ENCODE measurements at places on chromosomes 4 and X.

DNA sequence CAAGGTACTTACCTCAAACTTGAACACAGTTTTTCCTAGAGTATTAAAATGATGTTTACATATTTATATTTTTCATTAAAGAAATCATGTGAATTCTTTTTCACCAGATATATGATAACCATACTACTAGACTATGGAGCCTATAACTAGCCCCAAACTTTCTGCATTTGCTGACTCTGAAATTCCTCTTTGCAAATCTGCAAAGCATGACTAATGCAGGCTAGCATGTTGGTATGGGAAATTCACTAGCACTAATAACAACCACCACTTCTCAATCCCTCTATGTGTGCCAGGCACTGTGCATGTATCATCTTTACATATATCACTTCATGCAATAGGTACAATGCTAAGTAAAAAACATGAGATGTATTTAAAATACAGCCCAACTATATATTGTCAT, 51.1 kb downstream of the SLC10A7 start:
- DNase-seq = no peak

DNA sequence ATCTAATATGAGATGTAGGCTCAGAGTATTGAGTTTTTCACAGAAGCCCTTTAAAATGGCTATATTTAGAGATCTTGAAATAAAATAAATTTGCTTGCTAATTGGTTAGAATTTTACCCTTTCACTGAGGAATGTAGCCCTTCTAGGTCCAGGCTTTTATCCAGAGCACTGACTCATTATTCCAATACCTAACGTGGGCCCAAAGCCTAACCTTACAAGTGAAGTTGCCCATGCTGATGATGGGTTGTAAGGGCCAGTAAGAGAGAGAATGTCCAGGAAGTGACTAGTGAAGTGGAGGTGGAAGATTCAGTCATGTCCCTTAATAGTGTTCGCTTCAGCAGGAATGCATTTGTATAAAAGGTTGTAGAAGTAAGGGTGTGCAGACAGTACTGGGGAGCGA, 155.9 kb downstream of the STIM2 start:
- DNase-seq = no peak

- no peak for DNase-seq
Measured at GRCh38 chr4:182263562-182263961, 20.4 kb downstream of the TENM3 start.

GRCh38 chr4:24892278-24892677, 20.6 kb downstream of the CCDC149 start:
- DNase-seq = no peak

GRCh38 chr4:38367642-38368174, 296.3 kb upstream of the KLF3 start:
- DNase-seq = no peak

DNA sequence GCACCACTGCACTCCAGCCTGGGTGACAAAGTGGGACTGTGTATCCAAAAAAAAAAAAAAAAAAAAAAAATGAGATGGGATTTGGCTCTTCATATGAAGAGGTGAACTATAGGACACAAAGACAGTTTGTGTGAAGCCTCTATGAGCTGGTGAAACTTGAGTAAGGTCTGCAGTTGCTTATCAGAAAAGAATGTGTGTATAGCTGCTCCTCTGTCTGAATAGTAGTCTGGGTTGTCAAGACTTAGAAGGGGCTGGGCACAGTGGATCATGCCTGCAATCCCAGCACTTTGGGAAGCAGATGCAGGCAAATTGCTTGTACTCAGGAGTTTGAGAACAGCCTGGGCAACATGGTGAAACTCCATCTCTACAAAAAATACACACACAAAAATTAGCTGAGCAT, 82.8 kb downstream of the ARSF start:
- no peak for DNase-seq

DNA sequence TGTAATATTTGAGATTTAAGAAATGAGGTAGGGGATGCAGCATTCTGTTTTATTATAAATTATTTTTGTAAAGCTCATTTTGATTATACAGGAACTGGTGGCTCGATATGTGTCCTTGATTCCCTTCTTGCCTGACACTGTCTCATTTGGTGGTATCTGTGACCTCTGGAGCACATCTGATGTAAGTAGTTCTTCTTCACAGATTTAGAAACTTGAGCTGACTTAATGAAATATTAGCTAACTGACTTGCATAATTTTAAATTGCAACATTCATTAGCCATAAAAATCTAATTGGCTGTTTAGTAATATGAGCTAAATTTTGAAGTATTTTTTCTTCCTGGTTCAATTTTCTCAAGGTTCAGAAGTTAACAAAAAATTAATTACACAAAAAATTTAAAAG, 69.1 kb downstream of the FBXL5 start:
- no peak for DNase-seq

- DNase-seq = no peak
Measured at GRCh38 chr4:17134565-17134964, 236.1 kb upstream of the LDB2 start.

DNA sequence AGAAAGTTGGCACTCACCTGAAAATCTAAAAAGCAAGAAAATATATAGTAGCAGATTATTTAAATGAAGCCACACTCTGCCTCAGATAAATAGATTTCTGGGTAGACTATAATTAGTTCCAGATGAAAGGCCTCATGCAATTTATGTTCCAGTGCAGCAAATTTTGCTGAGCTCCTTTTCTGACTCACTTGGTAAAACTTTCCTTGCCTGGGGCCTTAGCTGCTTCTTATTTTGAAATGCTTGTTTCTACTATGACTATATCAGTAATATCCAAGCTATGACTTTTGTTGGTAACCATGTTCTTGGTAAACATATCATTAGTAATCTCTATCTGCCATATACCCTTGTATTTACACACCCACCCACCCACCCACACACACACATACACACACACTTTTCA, 961.8 kb downstream of the SH3BGRL start:
- no peak for DNase-seq

DNA sequence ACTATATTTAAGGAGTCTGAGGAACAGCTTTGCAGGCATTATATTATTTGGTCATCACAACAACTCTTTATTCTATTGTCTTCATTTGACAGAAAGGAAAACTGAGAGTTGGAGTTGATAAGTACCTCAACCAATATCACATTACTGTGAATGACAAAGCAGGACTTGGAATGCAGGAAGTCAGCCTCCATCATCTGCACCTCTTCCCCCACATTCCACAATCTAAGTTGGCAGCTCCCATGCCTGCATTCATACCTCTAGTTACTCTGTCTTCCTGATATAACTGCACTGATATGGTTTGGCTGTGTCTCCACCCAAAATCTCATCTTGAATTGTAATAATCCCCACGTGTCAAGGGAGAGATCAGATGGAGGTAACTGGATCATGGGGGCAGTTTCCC, 356.7 kb downstream of the GALNTL6 start:
- no peak for DNase-seq

DNA sequence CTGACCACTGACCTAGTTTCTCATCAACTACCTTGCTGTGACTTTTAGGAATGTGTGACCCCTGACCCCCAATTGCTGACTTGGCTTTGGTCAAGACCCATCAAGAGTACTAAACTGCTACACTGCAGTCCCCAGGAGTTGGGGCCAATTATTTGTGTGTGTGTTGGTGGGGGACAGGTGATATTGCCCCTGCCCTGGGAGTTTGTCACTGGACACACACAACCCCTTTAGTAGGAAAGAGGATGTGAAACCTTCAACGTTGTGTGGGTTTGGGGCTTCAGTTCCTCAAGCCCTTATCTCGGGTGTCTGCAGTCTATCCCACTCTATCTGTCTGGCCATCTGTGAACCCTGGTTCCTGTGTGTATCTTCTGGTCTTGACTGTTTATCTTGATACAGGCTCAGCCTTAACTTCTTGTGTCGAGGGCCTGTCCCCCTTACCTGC, 6.5 kb downstream of the SASH3 start:
- no peak for DNase-seq

GRCh38 chr4:143417679-143418403, 81.2 kb downstream of the GAB1 start:
- no peak for DNase-seq

DNA sequence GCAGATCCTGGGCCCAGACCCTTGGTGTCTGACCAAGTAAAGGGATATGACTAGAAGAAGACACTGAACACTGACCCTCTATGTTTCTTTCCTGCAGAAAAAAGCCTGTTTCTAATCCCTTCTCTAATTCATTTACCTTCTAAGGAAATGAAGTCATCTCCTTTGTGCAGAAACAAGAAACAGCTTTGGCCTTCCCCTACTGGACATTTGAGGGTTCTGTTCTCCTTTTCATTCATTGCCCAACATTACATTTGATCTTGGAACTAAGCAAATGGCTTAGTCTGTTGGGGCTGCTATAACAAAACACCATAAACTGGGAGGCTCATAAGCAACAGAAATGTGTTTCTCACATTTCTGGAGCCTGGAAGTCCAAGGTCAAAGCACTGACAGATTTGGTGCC, 20.0 kb downstream of the HCCS start:
- DNase-seq = no peak

GRCh38 chr4:5448221-5448620, 260.1 kb downstream of the EVC2 start:
- no peak for DNase-seq

GRCh38 chr4:165874791-165875371, 1.8 kb downstream of the TLL1 start:
- DNase-seq = no peak

DNA sequence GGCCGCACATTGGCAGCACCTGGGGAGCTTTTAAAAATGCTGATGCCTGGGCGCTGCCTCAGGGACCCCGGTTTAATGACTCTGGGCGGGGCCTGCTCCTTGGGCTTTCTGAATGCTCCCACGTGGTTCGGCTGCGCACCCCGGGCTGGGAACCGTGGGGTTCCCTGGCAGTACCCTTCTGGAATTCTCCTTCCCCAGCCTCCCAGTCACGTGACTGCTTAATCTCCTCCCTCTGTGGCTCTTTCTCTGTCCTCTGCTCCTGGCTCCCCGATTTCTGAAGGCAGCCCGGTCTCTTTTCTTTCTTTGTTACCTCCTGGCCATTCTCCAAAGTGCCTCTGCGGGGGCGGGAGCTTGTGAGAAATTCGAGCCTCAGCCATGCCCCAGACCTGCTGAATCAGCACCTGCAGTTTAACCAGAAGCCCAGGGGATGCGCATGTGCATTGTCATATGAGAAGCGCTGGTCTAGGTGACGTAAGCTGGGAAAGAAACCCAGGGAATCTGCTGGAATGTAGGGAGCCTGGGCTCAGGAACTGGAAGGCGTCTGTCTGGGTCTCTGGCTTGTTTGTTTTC, 16.6 kb downstream of the CLCN4 start:
- DNase-seq = no peak

GRCh38 chr4:98929341-98930267, 671 bp upstream of the EIF4E start:
- peak; percentile 88 for DNase-seq

DNA sequence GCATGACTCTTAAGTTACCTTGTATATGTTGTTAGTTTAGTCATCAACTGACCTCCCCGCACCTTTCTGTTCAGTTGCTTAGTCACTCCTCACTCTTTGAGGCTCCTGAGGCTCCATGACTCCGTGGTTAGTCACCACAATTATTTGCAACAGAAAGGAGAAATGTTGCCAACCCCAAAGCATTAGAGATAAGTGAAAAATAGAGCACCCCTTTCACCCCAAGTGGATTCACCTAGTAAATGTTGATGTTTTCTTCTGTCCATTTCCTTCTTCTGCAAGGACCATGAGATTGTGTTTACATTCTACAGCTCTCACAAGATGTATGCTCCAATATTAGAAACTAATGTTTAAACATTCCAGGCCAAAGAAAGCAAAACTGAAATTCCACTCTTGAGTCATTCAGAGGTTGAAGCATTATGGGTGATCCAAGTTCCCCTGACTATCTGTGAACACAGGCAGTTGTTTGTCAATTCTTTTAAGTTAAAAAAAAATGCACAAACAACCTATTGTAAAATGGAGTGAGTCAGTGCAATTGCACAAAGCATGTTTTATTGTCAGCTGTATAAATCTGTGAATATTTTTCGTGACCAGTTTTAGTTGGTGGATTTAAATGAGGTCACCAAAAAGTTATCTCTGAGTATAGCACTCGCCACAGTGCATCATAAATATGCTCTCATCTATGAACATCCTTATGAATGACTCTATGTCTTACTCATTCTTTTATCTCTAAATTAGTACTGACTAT, 552.4 kb upstream of the MAGEB2 start:
- DNase-seq = peak; percentile 57

- no peak for DNase-seq
Measured at GRCh38 chrX:2708021-2708420, 16.9 kb downstream of the CD99 start.

- DNase-seq = no peak
Measured at GRCh38 chrX:2751291-2751690, 549 bp upstream of the XG start.

GRCh38 chr4:154807042-154807630, 26.1 kb downstream of the RBM46 start:
- DNase-seq = peak; percentile 44

GRCh38 chr4:74934016-74934831, 1.3 kb downstream of the PARM1 start:
- no peak for DNase-seq

GRCh38 chr4:761739-762138, 56.1 kb downstream of the PCGF3 start:
- no peak for DNase-seq

DNA sequence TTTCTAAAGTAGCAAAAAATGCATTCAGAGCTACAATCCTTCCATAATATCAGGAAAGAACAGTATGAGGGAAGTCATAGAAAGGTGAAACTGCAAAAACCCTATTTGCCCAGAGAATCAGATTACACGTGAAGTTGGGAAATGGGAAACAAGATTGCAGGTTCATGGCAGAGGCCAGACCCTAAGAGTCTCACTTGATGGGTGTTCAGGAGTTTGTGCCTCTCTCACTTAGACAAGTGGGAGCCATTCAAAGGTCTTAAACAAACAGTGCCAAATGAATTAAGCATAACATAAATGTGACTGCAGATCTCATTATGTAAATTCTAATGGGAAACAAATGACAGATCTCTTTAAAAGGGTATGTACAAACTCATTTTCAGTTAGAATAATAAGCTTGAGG, 91.6 kb downstream of the ARAP2 start:
- no peak for DNase-seq

- no peak for DNase-seq
Measured at GRCh38 chrX:112786076-112786475, 54.6 kb downstream of the AMOT start.

- DNase-seq = no peak
Measured at GRCh38 chr4:96524311-96524875, 684.5 kb downstream of the PDHA2 start.

- no peak for DNase-seq
Measured at GRCh38 chrX:136275553-136275952, 24.4 kb upstream of the MAP7D3 start.

- peak; percentile 33 for DNase-seq
Measured at GRCh38 chr4:146243141-146243882, 29.0 kb downstream of the REELD1 start.
